ENCODE measurements at places on chromosomes 12 and 14.

DNA sequence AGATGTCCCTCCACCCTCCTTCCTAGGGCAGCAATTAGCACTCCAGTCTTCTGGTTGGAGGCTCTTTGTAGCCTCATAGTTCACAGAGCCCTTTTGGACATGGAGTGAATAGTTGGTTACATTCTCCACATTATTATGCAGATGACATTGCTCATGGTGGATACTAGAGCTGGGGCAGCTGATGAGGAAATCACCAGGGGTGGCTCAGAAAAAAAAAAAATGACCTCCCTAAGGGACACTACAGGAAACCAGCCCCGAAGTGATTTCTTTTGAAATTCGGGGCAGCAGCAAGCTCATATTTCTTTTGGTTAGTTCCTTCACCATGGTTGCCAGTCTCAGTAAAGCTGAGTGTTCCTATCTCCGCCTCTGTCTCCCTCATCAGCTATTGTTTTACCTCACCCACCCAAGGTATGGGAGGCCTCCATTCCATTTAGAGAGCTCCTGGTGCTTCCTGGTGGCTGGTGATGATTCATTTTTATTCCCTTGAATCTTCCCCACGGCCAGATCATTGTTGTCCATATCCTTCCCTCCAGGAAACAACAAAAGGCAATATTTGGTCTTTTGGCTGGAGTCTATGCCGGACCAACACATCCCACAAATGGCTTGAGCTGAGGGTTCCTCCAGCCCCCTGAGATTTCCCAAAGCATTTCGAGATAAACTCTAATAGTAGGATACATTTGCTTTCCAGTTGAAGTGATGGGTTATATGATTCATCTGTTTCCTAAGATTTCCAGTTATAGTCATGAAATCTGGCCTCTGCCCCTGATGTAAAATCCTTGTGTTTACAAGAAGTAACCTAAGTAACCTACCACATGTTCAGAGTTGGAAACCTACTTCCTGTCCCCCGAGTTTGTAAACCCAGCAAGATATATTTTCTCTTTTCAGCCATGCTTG is 56.2 kb upstream of the NID2 start:
- DNase-seq, result no peak

DNA sequence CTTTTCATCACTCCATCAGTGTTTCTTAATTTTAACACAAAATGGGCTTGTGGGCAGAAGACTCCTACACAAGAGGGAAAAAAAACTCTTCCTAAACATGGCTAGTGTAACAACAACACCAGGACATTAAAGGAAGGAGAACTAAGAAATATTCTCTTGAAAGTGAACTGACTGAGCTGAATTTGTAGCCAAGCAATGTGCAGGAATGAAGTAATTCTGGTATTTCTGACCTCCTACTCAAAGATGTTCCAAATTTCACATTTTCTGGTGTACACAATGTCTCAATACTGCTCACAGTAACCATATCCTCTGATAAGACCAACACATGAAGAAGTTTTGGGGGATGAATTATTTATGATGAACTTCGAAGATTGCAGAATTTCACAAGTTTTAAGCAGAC is 357.3 kb downstream of the DUSP6 start:
- DNase-seq, result no peak

DNA sequence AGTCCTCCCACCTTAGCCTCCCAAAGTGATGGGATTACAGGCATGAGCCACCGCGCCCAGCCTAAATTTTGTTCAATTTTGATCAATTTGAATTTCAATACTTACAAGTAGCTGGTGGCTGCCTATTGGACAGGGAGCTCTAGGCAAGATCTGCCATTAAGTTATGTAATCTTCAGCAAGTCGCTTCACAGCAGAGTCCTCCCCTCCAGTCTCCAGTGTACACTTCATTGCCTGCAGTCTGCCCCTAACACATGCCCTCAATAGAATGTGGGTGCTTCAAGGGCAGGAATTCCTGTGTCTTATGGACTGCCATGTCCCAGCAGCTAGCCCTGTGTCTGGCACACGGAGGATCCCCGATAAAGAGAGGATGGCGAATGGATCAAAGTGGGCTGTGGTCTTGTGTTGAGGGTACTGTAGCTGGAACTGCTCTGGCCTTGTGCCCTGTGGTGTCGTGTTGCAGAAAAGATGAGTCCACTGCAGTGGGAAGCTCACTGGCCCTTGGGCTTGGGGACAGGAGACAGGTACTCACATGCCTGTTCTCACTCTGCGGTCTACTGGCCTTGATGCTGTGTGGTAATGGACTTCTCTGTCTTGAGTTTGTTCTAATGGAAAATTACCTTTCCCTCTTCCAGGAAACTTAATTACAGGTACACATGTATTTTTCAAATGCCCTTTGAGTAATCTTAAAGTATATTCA is 67.6 kb downstream of the TECPR2 start:
- no peak for DNase-seq

DNA sequence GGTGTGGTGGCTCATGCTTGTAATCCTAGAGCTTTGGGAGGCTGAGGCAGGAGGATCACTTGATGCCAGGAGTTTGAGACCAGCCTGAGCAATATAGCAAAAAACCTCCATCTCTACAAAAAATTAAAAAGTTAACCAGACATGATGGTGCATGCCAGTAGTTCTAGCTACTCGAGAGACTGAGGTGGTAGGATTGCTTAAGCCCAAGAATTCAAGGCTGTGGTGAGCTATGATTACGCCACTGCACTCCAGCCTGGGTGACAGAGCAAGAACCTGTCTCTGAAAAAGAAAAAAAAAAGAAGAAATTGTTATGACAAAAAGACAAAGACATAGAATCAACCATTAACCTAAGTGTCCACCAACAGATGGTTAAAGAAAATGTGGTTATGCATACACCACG is 2.1 kb upstream of the ATP23 start:
- no peak for DNase-seq

- DNase-seq, result no peak
Measured at GRCh38 chr14:103594265-103594664, 31.5 kb downstream of the COA8 start.

GRCh38 chr12:538731-539539 is 79.2 kb downstream of the B4GALNT3 start:
- no peak for DNase-seq

GRCh38 chr12:74391283-74391682 is 146.4 kb upstream of the ATXN7L3B start:
- no peak for DNase-seq

DNA sequence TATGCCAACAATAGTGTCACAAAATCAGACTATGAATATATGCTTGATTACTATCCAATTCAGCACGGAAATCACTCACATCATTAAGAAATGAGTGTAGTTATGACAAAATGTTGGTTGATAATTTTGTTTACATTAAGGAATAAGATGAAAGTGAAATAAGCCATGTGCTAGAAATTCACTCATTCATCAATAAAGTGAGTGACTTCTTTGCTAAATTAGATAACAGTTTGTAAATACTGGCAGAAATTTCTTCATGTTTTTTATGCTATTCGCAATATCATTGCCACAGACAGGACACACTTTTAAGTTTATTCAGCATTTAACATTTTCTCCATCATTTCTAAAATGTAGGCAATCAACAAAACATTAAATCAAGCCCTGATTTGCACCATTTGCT is 147.5 kb upstream of the FSCB start:
- no peak for DNase-seq

DNA sequence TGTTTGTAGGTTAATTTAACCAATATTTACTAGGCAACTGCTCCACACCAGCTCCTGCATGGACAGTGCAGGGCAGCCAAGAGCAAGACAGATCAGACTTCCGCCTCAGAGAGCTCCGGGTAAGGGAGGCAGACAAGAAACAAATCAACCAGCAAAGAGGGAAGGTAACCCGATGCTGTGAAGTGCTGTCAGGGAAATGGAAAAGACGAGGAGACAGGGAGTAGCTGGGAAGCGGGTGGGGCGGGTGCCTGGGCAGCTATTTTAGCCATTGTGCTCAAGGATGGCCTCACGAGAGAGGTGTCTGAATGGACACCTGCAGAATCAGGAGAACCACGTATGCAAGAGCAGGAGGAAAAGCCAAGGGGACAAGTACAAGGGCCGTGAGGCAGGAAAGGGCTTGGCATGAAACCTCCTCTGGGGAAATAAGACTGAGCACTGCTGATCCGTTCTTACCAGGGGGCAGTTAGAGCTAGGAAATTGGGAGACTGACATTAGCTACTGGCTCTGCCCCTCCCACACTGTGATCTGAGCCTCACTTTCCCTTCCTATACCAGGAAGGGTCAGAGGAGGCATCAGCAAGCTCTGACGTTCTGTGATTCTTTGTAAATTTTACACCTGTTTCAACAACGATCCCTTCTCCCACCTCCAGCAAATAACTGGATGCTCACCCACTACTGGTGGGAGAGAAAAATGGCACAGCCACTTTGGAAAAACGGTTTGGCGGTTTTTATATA is 6.5 kb upstream of the TMEM119 start:
- DNase-seq, result no peak

- DNase-seq, result peak; percentile 52
Measured at GRCh38 chr14:20848316-20848954, 42.8 kb upstream of the RNASE3 start.

DNA sequence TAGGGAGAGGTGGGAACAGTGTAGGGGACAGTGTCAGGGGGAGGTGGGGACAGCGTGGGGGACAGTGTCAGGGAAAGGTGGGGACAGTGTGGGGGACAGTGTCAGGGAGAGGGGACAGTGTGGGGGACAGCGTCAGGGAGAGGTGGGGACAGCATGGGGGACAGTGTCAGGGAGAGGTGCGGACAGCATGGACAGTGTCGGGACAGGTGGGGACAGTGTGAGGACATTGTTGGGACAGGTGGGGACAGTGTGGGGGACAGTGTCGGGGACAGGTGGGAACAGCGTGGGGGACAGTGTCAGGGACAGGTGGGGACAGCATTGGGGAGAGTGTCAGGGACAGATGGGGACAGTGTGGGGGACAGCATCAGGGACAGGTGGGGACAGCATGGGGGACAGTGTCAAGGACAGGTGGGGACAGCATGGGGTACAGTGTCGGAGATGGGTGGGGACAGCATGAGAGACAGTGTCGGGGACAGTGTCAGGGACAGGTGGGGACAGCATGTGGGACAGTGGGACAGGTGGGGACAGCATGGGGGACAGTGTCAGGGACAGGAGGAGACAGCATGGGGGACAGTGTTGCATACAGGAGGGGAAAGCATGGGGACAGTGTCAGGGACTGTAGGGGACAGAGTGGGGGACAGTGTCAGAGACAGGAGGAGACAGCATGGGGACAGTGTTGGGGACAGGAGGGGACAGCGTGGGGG is 139.0 kb downstream of the TMEM121 start:
- DNase-seq, result no peak

DNA sequence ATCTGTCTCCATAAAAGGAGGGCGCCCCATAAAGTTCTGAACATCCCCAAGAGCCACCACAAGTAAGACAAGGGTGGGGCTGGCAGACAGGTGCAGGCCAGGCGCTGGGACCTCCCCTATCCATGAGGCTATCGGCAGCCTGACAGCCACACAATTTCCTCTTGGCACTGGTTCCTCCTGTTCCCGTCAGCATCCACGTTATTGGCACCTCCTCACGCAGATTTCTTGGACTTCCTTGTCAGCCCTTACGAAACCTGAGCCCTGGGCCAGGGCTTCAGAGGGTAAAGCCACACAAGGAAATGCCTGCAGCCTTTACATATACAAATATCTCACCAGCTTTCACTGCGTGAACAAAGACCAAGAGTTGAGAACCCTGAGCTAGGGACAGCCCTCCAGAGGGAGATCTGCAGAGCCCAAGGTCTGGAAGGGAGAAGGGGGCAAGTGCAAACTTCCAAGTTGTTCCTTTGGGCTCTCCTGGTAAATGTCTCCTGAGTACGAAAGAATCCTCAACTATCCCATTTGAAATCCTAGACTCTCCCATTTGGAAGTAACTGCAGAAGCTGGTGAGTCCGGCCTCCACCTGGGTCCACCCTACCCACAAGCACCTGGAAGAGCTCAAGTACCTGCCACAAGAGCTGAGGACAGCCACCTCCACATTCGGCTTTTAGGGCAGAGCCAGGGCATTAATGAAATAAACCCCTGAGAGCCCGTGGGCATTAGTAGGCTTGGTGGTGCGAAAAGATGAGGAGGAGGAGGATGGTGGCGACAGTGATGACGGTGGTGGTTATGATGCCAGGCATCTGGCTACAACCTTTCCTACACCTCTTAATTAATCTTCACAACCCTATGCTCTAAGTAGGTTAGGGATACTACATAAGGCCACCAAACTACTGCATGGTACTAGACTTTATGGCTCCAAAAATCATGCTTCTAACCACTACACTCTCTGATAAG is 5.5 kb upstream of the TC2N start:
- DNase-seq, result no peak

Measured in Panc1 (cell line).